ENCODE measurements at places on chromosomes 6 and 20.
A peak's percentile ranks its signal among the peaks of the same experiment; 100 is the strongest.

DNA sequence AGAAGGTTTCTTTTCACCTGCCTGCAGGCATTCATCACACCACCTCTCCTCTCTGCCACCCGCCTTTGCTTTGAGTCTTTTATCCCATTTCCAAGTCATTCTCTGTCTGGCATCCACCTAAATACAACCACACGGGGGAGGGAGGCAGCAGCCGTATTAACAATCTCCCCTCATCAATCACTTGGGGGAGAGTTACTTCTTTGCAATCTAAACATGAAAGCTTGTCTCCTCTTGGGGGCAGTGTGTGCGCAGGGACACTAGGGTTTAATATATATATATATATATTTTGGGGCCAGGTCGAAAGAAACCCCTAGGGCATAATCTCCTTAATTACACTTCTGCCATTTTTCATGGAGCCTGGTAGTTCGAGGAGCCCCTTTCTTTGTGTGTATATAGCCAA, 214.5 kb downstream of the TSHZ2 start:
- no peak for DNase-seq

DNA sequence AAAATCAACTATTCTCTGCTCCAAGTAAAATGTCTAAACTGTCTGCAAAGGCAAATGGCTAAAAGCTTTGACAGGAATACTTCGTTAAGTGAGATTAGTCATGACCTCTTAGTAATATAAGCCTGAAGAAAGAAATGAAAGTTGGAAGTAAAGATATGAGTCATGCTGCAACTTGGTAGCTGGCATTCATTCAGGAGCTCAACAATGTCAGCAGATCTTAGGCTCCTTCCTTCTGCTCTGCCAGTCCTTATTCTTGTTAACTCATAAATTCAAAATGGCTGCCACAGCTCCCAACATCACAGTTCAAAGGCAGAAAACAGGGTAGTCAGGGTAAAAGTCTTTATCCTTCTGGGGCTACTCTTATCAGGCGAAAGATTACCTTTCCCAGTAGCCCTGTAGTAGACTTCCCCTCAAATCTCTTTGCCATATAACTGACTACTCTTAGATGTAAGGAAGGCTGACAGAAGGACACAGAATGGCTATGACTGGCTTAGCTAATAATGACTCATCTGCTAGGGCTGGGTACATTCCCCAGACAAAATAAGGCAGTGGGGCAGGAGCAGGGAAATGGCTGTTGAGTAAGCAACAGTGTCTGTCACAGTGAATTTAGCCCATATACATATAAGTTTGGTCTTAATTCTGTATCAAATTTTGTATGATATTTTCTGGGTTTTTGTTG, 24.4 kb upstream of the C6orf62 start:
- DNase-seq: peak; percentile 98

DNA sequence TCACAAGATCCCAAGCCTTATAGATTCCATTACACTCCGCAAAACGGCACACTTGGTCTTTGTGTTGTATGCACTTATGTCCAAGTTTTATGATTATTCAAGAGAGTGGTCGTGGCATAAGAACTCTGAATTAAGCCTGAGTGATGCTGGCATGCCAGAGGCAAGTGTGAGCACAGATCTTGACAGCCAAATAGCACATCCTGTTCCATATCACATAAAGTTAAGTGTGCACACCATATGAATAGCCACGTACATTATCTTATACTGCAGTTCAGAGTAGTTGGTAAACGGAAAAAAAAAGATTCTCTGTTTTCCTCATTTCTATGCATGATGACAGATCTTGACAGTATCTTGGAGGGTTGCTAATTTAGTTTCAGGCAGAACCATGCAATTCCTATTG, 727.3 kb upstream of the FLRT3 start:
- DNase-seq: no peak

DNA sequence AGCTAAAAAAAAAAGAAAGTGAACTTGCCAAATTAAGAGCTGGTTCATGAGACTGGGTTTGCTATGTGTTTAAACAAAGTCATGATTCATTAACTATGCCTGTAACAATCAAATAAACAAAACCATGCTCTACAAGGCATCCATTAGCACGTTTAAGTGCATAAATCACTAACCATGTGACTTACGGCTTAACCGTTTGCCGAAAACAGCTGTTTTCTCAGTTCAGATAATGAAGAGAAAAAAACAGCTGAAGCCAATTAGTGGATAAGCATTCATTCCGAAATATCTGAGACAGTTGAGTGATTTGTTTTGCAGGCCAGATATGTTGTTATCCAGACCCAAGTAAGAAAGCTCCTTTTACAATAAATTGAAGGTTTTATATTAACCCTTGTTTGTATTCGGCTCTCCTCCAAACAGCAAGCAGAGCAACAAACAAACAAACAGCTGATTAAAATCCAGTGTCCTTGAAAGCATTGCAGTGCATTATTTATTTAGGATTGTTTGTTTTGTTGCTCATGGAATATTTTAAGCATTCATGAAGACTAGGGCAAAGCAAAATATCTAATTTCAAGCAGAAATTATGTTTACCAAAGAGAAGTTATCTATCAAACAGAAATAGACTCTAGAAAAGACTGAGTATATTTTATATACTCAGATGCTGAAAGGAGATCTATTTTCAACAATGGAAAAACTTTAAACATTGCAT, 343.5 kb downstream of the RFPL4B start:
- peak; percentile 56 for DNase-seq

DNA sequence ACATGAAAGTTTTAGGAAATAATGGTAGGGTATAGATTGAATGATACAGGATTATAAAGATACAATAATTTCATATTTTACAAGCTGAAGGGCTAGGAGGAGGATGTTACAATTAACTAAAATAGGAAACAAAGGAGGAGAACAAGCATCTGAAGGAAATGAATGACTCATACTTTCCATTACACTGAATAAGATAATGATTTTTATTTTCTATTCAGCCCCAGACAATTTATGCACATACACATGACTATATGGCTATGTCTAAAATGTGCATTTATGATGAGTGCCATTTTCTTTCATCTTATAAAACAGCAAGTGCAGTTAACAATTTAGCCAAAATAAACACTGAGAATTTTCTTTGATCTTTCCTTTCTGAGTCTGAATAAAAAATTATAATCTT, 994.6 kb upstream of the ADGRB3 start:
- peak; percentile 62 for DNase-seq
